ENCODE measurements at places on chromosomes 1 and 21. TPM values are rescaled to one million over a fixed set of nuclear protein-coding genes. Genes with fewer than 3 reads are reported as not detected.
A peak's percentile ranks its signal among the peaks of the same experiment; 100 is the strongest.

DNA sequence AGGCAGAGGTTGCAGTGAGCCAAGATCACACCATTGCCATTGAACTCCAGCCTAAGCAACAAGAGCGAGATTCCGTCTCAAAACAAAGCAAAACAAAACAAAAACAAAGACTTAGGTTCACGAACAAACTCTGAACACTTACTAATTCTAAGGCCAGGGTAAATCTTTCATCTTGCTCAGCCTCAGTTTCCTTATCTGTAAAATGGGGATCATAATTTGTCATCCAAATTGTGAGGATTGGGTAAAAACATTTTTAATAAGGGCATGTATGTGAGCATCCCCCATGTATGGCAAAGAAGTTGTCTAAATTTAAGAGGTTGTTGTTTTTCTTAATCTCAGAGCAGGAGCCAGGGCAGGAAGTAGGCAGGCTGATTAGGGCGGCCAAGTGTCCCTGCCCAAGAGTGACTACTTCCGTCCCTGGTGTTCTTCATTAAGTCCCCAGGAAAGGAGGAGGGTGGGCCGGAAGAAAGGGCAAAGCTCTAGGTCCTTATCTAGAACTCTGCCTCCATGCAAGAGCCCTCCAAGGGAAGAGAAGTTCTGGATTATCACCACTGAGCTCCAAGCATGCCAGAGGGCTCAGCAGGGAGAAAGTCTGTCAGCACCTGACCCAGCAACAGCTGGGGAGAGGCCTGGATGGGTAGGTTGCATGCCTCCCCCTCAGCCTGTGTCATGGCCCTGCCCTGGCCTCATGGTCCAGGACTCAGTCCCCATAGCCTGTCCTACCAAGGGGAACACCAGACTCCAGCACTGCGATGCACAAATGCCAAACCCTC is 49.9 kb upstream of the CLIC4 start:
- DNase-seq = no peak

DNA sequence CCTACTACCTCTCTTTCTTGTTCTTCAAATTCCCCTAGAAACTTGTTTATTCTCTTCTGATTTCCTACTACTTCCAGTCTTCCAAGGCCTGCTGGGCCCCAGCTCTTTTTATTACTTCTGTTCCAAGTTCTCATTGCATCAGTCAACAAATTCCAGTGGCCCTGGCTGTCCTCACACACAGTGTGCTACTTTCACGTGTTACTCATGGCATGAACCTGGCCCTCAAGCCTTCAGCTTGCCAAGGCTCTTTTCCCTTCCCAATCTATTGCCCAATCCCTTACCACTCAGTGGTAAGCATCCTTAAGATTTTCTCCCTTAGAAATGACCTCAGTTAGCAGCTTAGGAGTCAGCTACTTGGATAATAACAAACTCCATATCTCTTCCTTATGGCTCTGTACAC is 613.5 kb downstream of the LMO4 start:
- no peak for DNase-seq

DNA sequence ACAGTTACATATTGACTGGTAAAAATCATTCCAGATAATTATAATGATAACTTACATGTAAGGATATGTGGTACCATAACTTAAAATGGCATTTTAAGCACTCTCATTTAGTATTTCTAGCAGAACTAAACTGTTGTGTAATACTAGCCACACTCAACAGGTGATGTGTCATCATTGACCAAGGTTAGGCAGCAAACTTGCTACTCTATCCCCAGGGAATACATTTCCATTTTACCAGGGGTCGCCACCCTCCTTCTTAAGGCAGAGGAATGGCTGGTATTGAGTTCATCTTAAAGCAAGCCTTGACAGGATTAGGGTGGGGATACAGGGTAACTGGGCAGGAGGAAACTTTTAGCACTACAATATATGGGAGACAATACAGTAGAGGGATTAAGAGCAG is 259.8 kb upstream of the CAMK1G start:
- DNase-seq = no peak

DNA sequence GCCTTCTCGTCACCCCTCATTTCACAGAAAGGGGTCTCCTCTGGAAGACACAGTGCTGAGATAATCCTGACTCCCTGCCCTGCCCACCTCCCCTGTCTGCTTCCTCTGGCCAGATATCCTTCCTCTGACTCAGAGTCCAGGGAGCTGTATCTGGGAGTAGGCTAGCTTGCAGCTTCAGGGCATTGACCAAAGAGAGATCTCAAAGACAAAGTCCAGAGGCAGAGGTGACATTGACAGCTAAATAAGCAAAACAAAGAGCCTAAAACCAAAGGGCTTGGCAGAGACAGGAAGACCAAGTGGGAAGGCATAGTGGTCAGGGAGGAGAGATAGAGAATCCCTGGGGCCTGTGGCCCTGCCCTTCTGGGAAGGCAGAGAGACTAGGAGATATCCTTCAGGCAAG is 64.9 kb downstream of the TNR start:
- DNase-seq = peak; percentile 22

DNA sequence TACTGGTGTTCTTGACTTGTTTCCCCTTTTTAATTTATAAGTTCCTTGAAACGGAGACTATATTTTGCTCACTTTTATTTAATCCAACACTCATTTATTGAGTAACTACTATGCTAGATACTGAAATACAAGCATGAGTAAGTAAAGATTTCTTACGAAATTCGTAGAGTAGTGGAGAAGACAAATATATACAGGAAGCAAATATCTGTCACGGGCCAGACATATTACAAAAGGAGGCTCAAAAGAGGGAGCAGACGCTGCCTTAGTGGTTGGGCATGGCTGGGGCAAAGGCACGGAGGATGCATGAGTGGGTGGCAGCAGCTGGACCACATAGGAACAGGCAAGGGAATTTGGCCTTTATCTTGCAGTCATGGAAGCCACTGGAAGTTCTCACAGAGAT is 6.8 kb downstream of the NCF2 start:
- DNase-seq = no peak

DNA sequence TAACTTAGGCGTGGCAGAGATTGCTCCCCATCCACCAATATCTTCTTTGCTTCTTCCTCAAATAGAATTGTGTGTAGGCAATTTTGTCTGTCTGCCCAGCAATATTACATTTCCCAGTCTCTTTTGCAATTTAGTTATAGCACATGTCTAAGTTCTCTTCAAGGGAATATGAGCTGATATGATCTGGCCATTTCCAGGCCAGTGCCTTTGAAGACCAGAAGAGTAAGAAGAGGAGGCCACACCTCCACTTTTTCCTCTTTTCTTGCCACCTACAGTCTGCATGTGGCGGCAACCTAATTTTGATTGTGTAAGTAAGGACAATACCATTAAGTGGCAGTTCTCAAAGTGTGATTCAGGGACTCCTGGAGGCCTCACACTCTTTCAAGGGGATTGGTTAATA is 6.3 kb upstream of the RSBN1 start:
- DNase-seq = no peak

GRCh38 chr1:20187103-20187812 is 940 bp upstream of the PLA2G2C start:
- DNase-seq = no peak

GRCh38 chr1:171637928-171638576 is 14.4 kb downstream of the MYOC start:
- DNase-seq = no peak

DNA sequence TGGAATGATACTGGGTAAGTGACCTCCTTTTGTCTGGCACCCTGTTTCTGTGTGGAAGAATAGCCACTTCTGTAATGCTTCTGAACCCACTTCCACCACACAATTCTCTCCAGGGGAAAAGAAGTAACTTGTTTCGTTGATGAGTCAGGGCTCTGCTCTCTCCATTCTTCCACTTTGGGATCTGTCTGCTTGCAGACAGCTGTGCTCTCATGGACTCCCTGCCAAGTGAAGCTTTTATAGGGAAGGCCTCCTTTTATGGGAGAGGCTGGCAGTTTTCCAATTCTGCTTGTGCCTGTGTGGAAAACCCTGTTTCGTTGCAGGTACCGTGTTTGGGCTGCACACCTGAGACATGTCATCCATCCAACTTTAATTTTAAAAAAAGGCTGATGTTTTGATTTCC is 130.7 kb downstream of the GIPC2 start:
- DNase-seq = no peak

GRCh38 chr1:224497714-224498573 is 63.3 kb upstream of the WDR26 start:
- peak; percentile 91 for DNase-seq

- no peak for DNase-seq
Observed at GRCh38 chr1:159647616-159648015, 60.0 kb downstream of the APCS start.

- peak; percentile 32 for DNase-seq
Observed at GRCh38 chr1:32684167-32684811, 18.3 kb downstream of the SYNC start.

- DNase-seq = no peak
Observed at GRCh38 chr1:31705080-31705866, 1.5 kb upstream of the COL16A1 start.

DNA sequence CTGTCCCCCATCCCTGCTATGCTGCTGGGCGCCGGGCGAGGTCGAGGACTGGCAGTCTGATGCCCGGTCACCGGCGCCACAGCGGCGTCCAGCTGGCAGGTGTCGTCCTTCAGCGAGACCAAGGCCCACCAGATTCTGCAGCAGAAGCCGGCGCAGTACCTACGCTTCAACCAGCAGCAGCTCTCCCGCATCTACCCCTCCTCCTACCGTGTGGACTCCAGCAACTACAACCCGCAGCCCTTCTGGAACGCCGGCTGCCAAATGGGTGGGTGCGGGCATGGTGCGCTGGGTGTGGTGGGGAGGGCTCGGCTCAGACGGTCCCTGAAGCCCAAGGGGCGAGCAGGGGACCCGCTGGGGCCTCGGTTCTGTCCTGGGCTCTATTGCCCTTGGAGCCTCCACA is 20.7 kb downstream of the PLCH2 start:
- DNase-seq = no peak

DNA sequence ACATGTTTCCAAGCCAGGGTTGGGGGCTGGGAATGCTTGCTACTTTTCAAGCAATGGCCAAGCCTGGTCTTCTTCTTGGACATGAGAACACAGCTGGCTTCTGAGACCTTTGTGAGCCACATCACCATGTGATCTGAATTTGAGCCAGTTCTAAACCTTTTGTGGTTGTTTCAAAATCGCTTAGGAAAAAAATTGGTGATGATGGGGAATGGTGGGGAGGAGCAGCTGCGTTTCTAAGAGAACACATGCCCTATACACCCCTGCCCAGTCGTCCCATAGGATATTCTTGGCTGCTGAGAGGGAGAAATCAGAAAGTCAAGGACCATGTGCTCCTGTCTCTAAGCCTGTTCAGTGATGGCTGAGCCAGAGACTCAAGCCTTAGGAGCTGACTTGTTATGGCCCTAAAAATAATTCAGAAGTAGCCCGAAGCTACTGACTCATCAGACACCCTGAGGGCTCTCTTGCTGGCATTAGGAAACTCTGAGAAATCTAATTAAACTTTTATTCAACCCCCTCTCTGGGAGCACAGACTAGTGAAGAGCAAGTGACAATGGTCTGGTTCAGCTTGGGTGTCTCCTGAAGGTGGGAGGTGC is 30.5 kb downstream of the CCDC185 start:
- DNase-seq = no peak

GRCh38 chr1:2956576-2956975 is 64.7 kb upstream of the ACTRT2 start:
- no peak for DNase-seq

- DNase-seq = no peak
Observed at GRCh38 chr1:16083486-16083885, 10.0 kb upstream of the FAM131C start.

- no peak for DNase-seq
Observed at GRCh38 chr1:151718011-151718431, 1.4 kb upstream of the CELF3 start.

DNA sequence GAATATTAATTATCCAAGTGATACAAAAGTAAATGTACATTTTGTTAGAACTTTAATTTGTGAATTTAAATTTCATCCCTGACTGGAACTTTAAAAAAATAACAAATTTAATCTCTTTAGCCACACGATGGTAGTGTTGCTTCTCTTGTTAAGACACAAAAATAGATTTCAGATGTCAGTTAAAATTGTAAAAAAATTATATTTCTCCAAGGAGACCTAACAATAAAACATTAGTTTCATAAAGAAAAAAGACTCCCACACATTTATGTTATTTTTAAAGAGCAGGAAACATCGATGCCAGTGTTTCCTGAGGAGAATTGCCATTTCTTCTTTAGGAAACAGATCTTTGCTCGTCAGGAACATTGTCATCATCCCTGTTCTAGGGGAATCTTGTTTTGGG is 74.0 kb upstream of the DEPDC1 start:
- no peak for DNase-seq

DNA sequence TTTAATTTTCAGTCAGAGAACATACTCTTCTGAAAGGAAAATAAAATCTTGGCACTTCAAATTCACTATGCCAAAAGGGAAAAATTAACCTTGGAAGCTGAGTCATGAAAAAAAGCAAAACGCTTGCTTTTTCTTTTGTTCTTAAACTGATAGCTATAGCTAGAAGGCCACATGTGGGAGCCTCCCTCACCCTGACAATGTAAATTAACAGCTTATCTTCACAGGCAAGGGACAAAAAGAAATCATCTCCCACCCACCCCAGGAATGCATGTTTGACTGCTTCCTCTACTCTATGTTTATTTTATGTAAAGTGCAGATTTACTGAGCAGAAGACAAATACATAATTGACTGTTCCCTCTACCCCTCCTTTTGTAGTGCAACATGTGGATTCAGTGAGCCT is 38.0 kb downstream of the EBNA1BP2 start:
- no peak for DNase-seq

SLAMF9 gene
- total RNA-seq = not detected

PLA2G2C gene
- not detected for total RNA-seq

FAM110D gene
- total RNA-seq = 4.1 TPM

PAX7 gene
- total RNA-seq = not detected

All from dermis microvascular lymphatic vessel endothelial cell (primary cell).